Cortex of kidney (tissue), 1 donor: ENCODE measurements at places on chromosomes 3 and 15.

DNA sequence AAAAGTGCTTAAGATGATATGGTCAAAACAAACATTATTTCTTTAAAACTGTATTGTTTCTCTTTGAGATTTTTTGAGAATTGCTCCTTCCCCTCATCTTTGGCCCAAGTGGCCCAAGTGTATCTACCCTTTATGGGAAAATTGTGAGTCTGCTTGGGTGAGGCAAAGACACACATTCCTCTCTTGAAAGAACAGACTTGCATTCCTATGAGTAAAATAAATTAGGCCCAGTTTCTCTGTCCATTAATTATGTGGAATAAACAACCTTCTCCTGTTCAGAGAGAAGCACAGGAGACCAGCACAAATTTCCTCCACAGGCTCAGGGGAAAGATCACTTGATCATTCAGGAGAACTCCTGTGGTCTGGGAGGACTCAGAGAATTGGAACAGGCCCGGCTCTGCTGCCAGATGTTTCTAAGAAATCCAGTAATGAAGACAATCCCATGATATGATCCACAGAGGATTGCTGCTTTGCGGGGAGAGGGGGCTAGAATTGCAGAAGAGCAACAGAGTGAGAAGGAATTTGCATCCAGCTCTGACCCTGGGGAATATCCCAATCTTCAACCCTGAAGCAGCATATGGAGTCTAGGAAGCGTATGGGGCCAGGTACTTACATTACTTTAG is 53.8 kb upstream of the BOC start:
- no peak for DNase-seq

DNA sequence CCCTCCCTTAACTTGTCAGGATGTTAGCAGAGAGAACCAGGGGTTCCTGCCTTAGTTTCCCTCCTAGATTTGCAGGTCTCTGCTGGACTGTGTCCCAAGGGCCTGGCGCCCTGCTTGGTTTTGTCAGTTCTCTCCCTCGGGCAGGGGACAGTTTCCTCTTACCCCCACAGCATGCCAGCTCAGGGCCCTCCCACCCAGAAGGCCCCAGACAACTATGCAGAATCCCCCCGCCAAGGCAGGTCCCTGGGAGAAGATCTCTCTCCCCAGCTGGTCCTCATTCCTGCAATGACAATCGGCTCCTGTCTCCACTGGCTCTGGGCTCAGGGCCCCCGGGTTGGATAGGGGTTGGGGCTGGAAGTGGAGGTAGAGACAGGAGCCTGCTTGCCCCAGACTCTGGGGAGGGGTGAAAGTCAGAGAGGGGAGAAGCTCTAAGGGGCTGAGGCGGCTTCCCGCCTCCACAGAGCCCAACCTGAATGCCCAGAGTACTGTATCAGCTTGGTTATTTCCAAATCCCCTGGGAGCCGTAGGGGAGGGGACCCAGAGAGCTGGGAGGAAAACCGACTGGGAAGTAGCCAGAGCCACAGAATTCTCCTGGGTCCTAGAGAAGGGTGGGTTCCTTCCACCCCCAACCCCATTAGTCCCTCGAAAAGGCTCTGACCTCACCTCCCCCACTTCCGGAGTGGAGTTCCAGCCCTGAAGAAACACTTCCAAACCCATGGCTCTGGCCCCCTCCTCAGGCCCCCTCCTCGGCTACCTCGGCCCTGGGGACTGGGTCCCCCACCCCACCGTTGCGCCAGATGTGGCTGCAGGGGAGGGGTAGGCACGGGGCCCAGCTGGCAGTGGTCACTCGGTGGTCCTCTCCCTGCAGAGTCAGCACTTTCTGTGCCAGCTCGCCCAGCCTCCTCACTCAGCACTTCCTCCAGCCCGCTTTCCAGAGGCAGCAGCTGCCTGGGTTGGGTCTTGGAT is 3.8 kb upstream of the LOXL1 start:
- no peak for DNase-seq

DNA sequence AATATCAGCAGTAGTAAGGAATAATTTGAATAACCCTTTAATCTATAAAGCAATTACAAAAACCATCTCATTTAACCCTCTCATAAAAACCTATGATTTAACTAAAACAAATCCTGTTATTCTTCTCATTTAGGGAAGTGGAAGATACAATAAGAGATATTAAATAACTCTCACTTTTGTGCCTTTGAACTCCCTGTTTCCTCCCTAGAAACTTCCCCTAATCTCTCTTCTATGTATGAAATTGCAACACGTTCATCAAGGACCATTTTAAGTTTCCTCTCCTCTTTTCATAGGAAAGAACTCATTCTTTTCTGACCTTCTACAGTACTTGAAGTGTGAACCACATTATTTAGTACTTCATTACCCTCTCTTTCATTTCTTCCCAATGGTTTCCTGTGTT is 18.8 kb upstream of the FAM81A start:
- no peak for DNase-seq

GRCh38 chr3:69232482-69232881 is 110.1 kb upstream of the LMOD3 start:
- no peak for DNase-seq

DNA sequence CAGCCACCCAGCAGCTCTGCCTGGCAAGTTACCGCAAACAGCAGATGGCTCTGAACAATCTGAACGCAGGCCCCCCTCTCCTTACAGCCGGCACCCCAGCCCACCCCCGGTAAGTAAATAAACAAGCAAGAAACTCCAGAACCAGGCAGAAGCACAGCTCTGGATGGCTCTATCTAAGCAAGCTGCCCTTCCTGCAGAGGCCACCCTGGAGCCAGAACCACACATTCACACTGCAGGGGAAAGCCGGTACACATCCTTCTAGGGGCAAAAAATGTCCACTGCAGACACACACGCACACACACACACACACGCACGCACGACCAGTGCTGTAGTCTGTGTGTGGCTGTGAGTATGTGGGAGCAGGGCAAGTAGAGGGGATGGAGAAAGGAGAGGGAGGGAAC is 63.9 kb downstream of the ADCY5 start:
- DNase-seq: no peak

DNA sequence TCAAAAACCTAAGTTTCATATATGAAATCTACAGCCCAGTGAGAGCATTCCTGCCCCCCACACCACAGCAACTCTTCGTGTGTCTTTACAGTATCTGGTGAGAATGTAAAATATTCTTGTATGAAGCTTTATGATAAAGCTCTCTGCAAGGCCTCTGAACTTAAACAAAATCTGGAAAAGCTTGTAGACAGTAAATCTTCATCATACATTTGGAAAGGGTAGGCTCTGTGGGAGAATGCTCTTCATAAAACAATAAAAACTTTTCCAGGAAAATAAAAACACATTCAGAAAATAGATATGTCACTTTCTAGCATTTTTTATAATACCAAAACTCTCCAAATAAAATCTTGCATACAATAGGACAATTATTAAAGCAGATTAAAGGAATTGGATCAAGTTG is 1009.5 kb downstream of the NAALADL2 start:
- no peak for DNase-seq

GRCh38 chr3:123013876-123014275 is 13.7 kb downstream of the SEMA5B start:
- DNase-seq: no peak

DNA sequence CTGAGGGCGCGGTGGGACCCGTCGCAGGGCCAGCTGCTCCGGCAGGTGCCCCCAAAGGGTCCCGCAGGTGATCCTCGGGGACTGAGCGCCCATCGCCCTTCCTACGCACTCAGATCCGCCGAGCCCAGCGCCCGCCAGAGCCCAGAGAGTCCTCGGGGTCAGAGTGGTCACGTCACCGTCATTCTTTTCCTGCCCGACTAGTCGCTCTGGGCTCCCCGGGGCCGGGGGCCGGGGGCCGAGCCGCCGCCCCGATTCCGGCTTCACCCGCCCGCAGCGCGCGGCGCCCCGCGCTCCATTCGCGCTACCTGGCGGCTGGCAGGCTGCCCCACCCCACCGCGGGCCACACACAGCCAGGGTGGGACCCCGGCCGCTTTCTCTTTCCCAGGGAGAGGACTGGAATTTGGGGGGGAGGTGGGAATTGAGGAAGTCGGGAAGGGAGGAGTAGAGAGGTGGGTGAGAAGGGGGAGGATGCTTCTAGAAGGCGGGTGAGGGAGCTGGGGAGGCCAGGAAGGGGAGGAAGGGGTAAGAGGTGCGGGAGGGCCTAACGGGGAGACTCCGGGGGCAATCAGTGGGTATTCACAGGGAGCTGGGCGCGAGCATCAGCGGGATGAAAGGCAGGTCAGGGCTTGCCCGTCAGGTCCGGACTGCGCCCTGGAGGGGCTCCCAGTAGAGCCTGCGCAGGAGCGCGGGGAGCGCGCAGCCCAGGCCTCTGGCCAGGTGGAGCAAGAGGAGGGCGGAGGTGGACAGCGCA is 36.1 kb upstream of the EPHB3 start:
- no peak for DNase-seq

- no peak for DNase-seq
Measured at GRCh38 chr15:50151476-50151875, 30.5 kb upstream of the SLC27A2 start.
